ENCODE measurements at places on chromosomes 16 and 17. TPM values are rescaled to one million over a fixed set of nuclear protein-coding genes. Genes with fewer than 3 reads are reported as not detected.

DNA sequence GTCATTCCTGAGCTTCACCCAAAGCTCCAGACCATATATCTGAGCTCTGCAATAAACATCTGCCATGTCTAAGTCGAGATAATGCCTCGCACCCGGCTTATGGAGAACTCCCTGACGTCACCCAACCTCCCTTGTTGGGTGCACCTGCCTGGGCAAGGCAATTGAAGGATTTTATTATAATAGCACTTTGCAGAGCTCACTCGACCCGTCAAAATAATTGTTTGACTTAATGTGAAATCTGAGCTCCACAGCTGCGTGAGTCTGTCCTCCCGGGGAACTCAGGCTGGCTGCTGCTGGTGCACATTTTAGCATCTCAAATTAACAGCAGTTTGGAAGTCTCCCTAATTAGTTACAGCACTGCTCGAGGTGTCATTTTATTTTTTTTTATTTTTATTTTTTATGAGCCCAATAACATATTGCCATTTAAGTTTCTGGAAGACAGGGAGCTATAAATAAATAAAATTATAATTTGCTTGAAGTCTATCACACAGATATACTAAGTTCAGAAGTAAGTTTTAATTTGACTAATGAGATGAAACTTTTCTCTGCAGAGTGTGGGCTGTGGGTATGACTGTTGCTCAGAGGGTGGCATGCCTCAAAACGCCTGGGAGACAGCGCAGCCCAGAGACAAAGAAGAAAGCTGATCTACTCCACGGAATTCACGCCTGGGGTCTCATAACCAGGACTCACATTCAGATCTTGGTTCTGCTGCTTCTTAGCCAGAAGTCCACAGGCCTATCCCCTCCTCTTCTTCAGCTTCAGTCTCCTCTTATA lies 401.4 kb upstream of the C16orf82 start:
- DNase-seq = no peak

DNA sequence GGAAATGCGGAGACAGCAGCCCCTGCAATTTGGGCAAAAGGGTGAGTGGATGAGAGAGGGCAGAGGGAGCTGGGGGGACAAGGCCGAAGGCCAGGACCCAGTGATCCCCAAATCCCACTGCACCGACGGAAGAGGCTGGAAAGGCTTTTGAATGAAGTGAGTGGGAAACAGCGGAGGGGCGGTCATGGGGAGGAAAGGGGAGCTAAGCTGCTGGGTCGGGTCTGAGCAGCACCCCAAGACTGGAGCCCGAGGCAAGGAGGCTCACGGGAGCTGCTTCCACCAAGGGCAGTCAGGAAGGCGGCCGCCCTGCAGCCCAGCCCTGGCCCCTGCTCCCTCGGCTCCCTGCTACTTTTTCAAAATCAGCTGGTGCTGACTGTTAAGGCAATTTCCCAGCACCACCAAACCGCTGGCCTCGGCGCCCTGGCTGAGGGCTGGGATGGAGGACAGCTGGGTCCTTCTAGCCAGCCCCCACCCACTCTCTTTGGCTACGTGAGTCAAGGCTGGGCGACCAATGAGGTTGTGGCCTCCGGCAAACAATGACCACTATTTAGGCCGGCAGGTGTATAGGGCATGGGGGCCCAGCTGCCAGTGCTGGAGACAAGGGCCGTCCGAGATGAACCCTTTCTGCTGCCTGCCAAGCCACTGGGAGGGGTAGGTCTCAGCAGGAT lies 507 bp downstream of the SERPINF1 start:
- no peak for DNase-seq

The PMFBP1 gene
- 4.1 TPM for polyA plus RNA-seq

The GPR139 gene
- polyA plus RNA-seq = not detected

The PARD6A gene
- 3.2 TPM for polyA plus RNA-seq

Data from right renal cortex interstitium (tissue), 3 donors.